Activated naive CD8-positive, alpha-beta T cell treated with anti-CD3 and anti-CD28 coated beads, Interleukin-2, amount 50 U/mL, for 24 hours (primary cell): ENCODE measurements at places on chromosomes 16 and 17.

GRCh38 chr16:83305092-83305491 lies 502.7 kb upstream of the HSBP1 start:
- no peaks in the 10 kb centered on the region for H3K27me3 ChIP-seq
- no peak overlapping the region for H3K4me3 ChIP-seq
- no peaks in the 10 kb centered on the region for H3K4me1 ChIP-seq
- no peaks in the 10 kb centered on the region for H3K36me3 ChIP-seq
- no peak for DNase-seq

GRCh38 chr16:81755915-81756614 lies 23.0 kb upstream of the PLCG2 start:
- H3K27me3 ChIP-seq, result no peaks in the 10 kb centered on the region
- no peaks in the 10 kb centered on the region for H3K36me3 ChIP-seq
- no peak for DNase-seq
- peaks cover 24% of the 10 kb centered on the region for H3K4me1 ChIP-seq

DNA sequence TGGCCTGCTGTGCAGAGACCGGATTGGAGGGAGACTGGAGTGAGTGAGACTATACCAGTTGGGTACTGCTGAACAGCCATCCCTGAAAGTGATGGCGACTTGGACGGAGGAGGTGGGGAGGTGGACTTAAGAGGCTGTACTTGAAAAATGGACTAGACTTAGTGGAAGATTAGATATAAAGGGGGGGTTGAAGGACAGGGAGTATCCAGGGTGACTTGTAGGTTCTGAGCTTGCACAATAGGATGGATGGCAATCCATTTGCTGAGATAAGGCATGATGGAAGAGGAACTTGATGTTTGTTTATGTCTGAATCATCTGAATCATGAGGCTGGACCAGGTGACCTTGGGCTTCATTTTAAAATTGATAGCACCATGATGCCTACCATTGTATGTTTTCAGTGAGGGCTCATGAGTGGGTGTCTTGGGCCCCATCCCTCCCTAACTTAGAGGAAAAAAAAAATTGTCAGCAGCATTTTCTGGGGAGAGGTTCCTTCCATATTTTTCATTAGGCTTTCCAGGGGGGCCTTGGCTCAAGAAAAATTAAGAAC lies 41.2 kb downstream of the PRKCA start:
- no peak overlapping the region for H3K27ac ChIP-seq
- no peak overlapping the region for H3K4me3 ChIP-seq
- no peaks in the 10 kb centered on the region for H3K27me3 ChIP-seq
- peaks cover 28% of the 10 kb centered on the region for H3K36me3 ChIP-seq

GRCh38 chr17:76511668-76512365 lies 10.6 kb upstream of the RHBDF2 start:
- H3K4me1 ChIP-seq, result peaks cover 41% of the 10 kb centered on the region
- no peak for DNase-seq
- H3K27ac ChIP-seq, result no peak overlapping the region
- H3K27me3 ChIP-seq, result no peaks in the 10 kb centered on the region
- H3K4me3 ChIP-seq, result no peak overlapping the region
- H3K36me3 ChIP-seq, result no peaks in the 10 kb centered on the region

- H3K4me3 ChIP-seq, result no peak overlapping the region
- no peak overlapping the region for H3K27ac ChIP-seq
- H3K27me3 ChIP-seq, result no peaks in the 10 kb centered on the region
- H3K36me3 ChIP-seq, result no peaks in the 10 kb centered on the region
- DNase-seq, result no peak
- peaks cover 25% of the 10 kb centered on the region for H3K4me1 ChIP-seq
Measured at GRCh38 chr16:3089717-3090592, 9.1 kb downstream of the ZSCAN10 start.

DNA sequence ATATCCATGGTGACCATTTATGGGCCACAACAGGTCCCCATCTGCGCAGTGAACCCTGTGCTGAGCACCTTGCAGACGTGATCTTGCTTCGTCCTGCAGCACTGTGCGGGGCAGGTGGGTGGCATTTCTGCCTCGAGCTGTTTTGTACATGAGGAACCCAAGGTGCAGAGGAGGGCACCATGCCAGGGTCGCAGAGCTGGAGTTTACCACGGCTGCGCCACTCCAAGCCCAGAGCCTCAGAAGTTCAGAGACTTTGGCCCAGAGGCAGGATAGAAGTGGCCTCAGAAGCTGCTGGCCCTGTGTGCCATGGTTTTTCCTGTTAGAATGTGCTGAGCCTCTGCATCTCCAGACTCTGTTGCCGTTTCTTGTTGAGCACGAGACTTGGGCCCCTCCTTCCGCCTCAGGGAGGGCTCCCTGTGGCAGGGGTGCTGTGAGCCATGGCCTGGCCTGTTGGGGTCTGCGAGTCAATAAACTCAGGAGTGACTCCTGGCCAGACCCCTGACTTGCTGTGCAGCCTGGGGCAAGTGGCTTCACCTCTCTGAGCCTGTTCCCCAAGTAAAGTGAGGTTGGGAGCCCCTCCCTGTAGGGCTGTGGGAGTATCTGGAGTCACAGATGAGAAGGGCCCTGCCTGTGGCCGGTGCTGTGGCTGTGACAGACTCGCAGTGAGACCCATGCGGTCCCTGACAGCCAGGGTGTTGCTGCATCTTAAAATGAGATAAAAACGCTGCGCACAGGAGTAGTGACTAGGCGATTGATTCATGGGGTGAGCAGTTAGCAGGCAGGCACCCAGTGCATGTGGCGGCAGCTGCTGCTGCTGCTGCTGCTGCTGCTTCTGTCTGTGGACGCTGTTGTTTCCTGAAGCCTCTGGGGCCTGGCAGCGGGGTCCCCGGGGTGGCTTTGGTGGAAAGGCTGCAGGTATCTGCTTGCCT lies 11.8 kb downstream of the MAP2K3 start:
- no peaks in the 10 kb centered on the region for H3K27me3 ChIP-seq
- no peak overlapping the region for H3K27ac ChIP-seq
- peaks cover 37% of the 10 kb centered on the region for H3K36me3 ChIP-seq
- H3K4me3 ChIP-seq, result no peak overlapping the region

- H3K4me3 ChIP-seq, result no peak overlapping the region
- peaks cover 61% of the 10 kb centered on the region for H3K36me3 ChIP-seq
- no peaks in the 10 kb centered on the region for H3K27me3 ChIP-seq
- peak overlapping the region; percentile 92 for H3K27ac ChIP-seq
- peak; percentile 53 for DNase-seq
Measured at GRCh38 chr17:80861892-80862291, 129.7 kb upstream of the CHMP6 start.

GRCh38 chr16:68792465-68793324 lies 50.6 kb upstream of the TANGO6 start:
- no peaks in the 10 kb centered on the region for H3K4me1 ChIP-seq
- no peaks in the 10 kb centered on the region for H3K36me3 ChIP-seq
- H3K4me3 ChIP-seq, result no peak overlapping the region
- no peak for DNase-seq

DNA sequence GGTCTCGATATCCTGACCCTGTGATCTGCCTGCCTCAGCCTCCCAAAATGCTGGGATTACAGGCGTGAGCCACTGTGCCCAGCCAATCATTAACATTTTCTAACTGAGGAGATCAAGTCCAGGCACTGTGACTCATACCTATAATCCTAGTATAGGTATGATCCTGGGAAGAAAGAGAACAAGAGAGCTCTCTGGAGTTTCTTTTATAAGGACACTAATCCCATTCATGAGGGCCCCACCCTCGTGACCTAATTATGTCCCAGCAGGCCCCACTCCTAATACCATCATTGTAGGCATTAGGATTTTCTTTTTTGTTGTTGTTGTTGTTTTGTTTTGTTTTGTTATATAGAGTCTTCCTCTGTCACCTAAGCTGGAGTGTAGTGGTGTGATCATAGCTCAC lies 80.4 kb downstream of the CACNG3 start:
- no peak overlapping the region for H3K27ac ChIP-seq
- H3K27me3 ChIP-seq, result peaks cover 8% of the 10 kb centered on the region
- no peaks in the 10 kb centered on the region for H3K4me1 ChIP-seq

- H3K36me3 ChIP-seq, result no peaks in the 10 kb centered on the region
- H3K4me3 ChIP-seq, result no peak overlapping the region
- H3K27ac ChIP-seq, result no peak overlapping the region
Measured at GRCh38 chr17:9594065-9594464, 17.6 kb downstream of the CFAP52 start.

DNA sequence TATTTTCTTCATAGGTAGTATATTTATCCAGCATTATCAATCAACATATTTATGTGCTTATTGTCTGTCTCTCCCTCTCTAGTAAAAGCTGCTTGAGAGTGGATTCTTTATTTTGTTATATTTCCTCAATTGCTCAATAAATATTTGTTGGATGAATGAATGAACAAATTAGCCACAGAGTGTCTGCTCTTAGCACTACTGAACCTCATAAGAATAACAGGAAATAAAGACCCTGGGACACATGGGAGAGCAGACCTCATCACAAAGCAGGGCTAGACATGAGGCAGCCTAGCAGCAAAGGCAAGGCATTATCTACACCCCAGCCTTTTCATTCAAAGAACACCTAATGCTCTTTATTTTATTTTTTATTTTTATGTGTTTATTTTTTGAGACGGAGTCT lies 34.9 kb upstream of the TANC2 start:
- H3K4me3 ChIP-seq, result no peak overlapping the region
- no peaks in the 10 kb centered on the region for H3K36me3 ChIP-seq
- DNase-seq, result no peak
- H3K27me3 ChIP-seq, result peaks cover 43% of the 10 kb centered on the region
- no peaks in the 10 kb centered on the region for H3K4me1 ChIP-seq

GRCh38 chr16:74739275-74739674 lies 35.3 kb downstream of the FA2H start:
- no peak overlapping the region for H3K27ac ChIP-seq
- H3K4me3 ChIP-seq, result no peak overlapping the region

DNA sequence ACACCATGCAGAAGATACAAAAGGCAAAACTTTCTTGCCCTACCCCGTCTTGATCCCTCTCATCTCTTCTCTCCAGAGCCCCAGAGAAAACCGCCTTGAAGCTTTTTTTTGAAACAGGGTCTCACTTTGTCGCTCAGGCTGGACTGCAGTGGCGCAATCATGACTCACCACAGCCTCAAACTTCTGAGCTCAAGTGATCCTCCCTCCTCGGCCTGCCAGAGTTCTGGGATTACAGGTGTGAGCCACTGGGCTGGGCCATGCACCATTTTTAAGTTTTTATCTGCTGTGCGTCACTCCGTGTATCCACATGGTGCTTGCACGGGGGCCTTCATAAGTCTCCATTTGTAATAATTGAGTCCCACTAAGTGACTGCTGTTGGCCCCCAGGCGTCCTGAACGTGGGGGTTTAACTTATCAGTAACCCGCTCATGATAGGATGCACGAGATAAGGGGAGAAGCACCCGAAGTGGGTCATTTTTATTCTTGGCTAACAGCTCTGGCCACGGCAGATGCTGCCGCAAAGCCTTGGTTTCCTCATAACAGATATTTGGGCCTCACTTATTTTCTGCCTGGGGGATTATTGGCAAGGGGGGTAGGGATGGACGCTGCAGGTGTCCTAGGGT lies 8.6 kb downstream of the DNAH17 start:
- H3K27me3 ChIP-seq, result peaks cover 6% of the 10 kb centered on the region
- no peaks in the 10 kb centered on the region for H3K4me1 ChIP-seq
- no peak for DNase-seq
- no peak overlapping the region for H3K4me3 ChIP-seq
- H3K27ac ChIP-seq, result no peak overlapping the region

DNA sequence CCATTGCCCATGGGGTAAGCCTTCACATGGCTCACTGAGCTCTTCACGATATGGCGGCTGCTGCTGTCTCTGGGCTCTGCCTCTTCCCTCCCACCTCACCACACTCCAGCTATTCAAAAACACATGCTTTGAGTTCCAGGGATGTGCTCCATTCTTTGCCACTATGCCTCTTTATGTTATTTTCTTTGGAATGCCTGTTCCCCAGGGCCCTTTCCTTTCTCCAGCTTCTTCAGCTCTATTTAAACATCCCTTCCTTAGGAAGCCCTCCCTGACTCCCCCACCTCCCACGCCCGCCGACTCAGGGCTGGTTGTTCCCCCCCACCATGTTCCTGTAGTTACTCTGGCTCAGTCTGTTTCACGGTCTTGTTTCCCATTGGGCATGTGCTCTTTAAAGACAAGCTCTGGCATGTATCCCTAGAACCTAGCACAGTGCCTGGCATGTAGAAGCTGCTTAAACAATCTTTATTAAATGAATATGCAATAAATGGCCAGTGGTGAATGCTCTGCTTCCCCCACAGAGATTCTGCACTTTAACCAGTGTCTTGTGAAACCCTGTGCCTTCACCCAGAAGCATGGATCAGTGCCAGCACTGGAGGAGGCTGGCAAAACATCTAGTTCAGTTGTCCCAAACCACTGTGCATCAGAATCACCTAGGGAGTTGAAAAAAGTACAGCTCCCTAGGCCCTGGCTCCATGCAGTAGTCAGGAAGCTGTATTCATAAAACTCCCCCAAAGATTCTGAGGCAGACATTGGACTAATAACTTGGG lies 6.9 kb downstream of the MYCBPAP start:
- no peak overlapping the region for H3K27ac ChIP-seq
- H3K36me3 ChIP-seq, result no peaks in the 10 kb centered on the region
- H3K4me1 ChIP-seq, result peaks cover 18% of the 10 kb centered on the region
- no peak overlapping the region for H3K4me3 ChIP-seq
- H3K27me3 ChIP-seq, result no peaks in the 10 kb centered on the region

DNA sequence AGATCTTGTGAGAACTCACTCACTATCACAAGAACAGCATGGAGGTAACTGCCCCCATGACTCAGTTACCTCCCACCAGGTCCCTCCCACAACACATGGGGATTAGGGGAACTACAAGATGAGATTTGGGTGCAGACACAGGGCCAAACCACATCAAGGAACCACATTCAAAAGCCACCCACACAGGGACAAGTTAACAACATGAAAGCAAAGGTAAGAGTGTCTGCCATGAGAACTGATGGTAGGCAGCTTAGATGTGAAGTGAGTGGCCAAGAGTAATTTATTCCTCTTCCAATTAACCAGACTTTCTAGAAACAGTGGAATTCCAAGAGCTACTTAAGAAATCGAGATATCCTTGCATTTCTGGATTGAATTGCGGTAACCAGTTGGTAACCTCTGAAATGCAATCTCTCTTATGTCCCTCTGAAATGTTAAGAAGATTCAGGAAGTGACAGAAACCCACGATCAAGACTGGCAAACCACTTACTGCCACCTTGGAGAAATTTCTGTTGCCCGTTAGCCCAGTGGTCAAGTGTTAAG lies 167.4 kb upstream of the CACNG5 start:
- peaks cover 44% of the 10 kb centered on the region for H3K36me3 ChIP-seq
- DNase-seq, result peak; percentile 46
- H3K27me3 ChIP-seq, result no peaks in the 10 kb centered on the region

GRCh38 chr17:39335704-39336223 lies 65.7 kb downstream of the FBXL20 start:
- H3K4me3 ChIP-seq, result no peak overlapping the region
- H3K27ac ChIP-seq, result no peak overlapping the region
- no peaks in the 10 kb centered on the region for H3K27me3 ChIP-seq
- H3K4me1 ChIP-seq, result no peaks in the 10 kb centered on the region
- no peak for DNase-seq
